Activated CD8-positive, alpha-beta T cell treated with anti-CD3 and anti-CD28 coated beads, Interleukin-2, amount 10 ng/mL, durations not matched to agents 7 days and 5 days (primary cell): ENCODE measurements at places on chromosomes 12 and 14. TPM values are rescaled to one million over a fixed set of nuclear protein-coding genes. Genes with fewer than 3 reads are reported as not detected.

CCDC175 gene
- total RNA-seq = not detected

OR2AP1 gene
- total RNA-seq = not detected

PMEL gene
- 0.10 TPM for total RNA-seq

NFE2 gene
- not detected for total RNA-seq

TPPP2 gene
- not detected for total RNA-seq

ZNF10 gene
- total RNA-seq = 8.5 TPM

P2RX2 gene
- not detected for total RNA-seq

TOMM20L gene
- total RNA-seq = not detected

OR10P1 gene
- not detected for total RNA-seq

LARP4 gene
- 59.2 TPM for total RNA-seq

ETFBKMT gene
- total RNA-seq = 1.0 TPM

RNASE2 gene
- total RNA-seq = not detected

NPFF gene
- total RNA-seq = not detected

C12orf57 gene
- total RNA-seq = 184 TPM

SIRT4 gene
- total RNA-seq = 1.2 TPM

MIPOL1 gene
- total RNA-seq = not detected

CLEC7A gene
- total RNA-seq = not detected

BTBD6 gene
- 53.7 TPM for total RNA-seq

CAPS2 gene
- total RNA-seq = 3.1 TPM

ASIC1 gene
- total RNA-seq = 25.4 TPM

RILPL2 gene
- total RNA-seq = 5.1 TPM

TROAP gene
- 107 TPM for total RNA-seq

GYS2 gene
- total RNA-seq = not detected

RITA1 gene
- 21.0 TPM for total RNA-seq

NRL gene
- 2.8 TPM for total RNA-seq

MAP3K9 gene
- total RNA-seq = 7.0 TPM

NKX2-8 gene
- not detected for total RNA-seq

TMEM116 gene
- total RNA-seq = 13.1 TPM

OSBPL8 gene
- total RNA-seq = 113 TPM

PLCZ1 gene
- not detected for total RNA-seq

KCNH3 gene
- total RNA-seq = 5.3 TPM

STON2 gene
- 0.13 TPM for total RNA-seq

ADAM21 gene
- not detected for total RNA-seq

MYF5 gene
- total RNA-seq = not detected

ALKBH2 gene
- total RNA-seq = 15.3 TPM

DUSP6 gene
- 119 TPM for total RNA-seq

PIWIL1 gene
- not detected for total RNA-seq

CCDC177 gene
- not detected for total RNA-seq

SERPINA5 gene
- total RNA-seq = not detected

PTPN6 gene
- 397 TPM for total RNA-seq

SEL1L gene
- total RNA-seq = 48.9 TPM

PLEKHD1 gene
- 0.10 TPM for total RNA-seq

KRT6C gene
- not detected for total RNA-seq

KRT77 gene
- total RNA-seq = not detected

CLEC1B gene
- not detected for total RNA-seq

EFS gene
- not detected for total RNA-seq

ANO4 gene
- total RNA-seq = not detected

KRT73 gene
- total RNA-seq = 0.45 TPM

C12orf43 gene
- total RNA-seq = 23.3 TPM

HSPB8 gene
- not detected for total RNA-seq

CCDC198 gene
- total RNA-seq = not detected

ADAM20 gene
- total RNA-seq = 0.47 TPM

LRFN5 gene
- total RNA-seq = not detected

REP15 gene
- 0.42 TPM for total RNA-seq

BEST3 gene
- total RNA-seq = not detected

FAM90A1 gene
- not detected for total RNA-seq

LRRC10 gene
- total RNA-seq = not detected

TPH2 gene
- total RNA-seq = not detected
